ENCODE measurements at places on chromosomes 2 and 18.
A peak's percentile ranks its signal among the peaks of the same experiment; 100 is the strongest.

- DNase-seq: no peak
Observed at GRCh38 chr2:215594766-215595165, 158.9 kb upstream of the FN1 start.

DNA sequence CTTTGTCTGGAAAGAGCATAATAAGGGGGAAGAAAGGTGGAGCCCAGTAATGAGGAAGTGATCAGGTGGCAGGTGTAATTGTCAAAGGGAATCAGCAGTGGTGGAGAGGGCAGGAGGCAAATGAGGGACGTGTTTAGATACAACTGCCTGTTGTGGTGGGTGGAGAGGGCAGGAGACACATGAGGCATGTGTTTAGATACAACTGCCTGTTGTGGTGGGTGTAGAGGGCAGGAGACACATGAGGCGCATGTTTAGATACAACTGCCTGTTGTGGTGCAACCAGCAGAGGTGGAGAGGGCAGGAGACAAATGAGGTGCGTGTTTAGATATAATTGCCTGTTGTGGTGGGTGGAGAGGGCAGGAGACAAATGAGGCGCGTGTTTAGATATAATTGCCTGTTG is 173.1 kb downstream of the ANKRD30B start:
- no peak for DNase-seq

DNA sequence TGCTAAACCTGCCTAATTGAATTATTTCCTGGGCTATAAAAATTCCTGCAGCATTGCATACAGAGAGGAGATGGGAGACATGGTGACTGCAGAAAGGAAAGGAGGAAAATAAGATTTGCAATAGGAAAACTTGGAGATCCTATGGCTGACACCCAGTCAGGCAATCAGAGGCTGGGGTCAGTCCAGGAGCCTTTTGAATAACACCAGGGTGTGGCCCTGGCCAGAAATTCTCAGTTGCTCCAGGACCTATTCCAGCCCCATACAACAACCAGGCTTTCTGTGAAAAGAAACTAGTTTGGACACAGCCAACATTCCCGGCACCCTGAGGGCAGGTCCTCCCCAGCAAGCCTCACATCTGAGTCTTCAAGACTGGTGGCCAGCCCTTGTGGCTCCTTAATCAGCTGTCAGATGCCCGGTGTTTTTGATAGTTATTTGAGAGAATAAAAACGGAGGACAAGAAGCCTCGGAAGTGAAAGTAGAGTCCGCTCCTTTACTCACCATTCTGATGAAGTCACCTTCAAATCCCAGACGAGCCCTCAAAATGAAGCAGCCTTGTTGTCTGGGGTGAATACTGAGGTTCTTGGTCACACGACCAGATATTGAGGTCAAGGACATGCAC is 31.1 kb upstream of the GMCL1 start:
- DNase-seq: no peak

DNA sequence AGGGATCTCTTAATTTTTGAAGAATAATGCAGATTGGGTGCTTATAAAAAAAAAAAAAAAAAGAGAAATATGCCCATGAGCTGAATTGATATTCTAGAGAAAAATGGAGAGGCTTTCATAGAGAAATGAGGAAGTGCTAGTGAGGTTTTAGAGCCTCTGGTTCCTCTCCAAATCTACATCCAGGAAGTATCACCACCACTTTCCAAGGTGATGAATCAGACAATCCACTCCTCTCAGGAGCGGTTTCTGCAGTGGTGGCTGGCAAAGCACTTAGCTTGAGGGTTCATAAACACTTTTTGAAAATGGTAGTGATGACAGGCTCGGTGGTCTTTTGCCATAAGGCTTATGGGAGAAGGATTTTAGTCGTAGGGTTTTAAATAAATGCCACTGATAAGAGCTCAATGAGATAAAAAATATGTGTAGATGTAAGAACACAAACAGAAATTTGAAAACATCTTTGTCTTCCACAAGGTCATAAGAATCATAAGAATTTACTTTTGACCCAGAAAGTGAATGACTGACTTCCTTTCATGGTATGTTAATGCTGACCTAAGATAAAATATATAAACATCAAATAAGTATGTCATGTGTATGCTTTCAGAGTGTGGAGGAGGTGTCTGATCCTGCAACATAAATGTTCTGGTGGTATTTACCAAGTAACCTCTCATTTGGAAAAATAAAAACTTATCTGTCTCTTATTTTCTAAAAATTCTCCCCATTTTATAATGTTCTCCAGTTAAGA is 42.1 kb upstream of the DSG1 start:
- no peak for DNase-seq

- DNase-seq: no peak
Observed at GRCh38 chr2:109438146-109438545, 175.6 kb downstream of the SEPTIN10 start.

- DNase-seq: no peak
Observed at GRCh38 chr2:68784188-68784587, 49.6 kb downstream of the ARHGAP25 start.

DNA sequence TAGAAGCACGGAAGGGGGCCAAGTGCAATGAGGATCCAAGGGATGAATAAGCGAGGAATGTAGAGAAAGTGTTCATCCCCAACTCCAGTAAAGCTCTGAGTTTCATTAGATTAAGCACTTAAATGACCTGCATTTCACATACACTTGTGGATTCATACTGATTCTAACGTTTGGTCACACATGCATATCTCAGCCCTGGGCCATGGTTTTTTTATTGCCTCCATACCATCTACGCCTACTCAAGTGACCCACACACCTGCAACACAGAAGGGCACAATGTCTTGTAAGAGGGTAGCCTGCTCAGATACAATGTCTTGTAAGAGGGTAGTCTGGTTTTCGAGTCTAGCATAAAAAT is 566 bp upstream of the MRPS5 start:
- DNase-seq: peak; percentile 3

DNA sequence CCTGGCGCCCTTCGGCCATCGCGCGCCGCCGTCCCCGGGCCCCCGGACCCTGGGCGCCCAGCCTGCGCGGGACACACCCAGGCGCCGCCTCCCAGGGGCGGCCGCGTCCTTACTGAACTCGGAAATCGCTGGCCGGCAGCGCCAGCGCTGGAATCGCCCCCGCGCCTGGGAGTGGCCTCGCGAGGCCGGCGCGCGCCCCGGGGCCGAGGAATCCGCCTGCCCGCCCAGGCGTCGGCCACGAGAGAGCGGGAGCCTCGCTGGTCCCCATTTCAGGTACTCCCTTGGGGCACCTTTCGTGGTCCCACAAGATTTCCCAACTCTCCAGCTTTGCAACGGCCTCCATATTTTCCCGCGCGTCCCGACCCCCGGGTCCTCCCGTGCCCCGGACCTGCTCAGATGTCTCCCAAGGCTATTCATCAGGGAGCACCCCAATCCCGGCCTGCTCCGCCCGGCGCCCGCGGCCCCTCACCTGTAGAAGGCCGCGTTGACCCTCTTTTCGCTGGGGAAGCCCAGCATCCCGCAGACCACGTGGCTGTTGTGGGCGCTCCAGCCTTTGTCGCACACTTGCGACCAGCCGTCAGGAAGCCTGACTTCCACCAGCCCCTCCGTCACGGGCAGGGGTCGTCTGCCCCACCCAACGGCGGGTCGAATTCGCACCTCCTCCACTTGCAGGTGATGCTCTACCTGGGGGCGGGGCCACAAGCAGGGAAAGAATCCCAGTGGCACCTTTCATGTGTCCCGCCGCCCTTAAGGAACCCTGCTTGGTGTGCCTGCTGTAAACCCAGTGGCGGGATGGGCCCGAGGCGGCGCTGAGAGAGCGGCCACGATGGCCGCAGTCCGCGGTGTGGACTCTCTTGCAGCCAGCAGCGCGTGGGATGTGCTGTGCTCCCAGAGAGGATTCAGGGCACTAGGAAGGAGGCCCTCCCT is 4.6 kb downstream of the LOXL3 start:
- DNase-seq: no peak

GRCh38 chr2:113888641-113889470 is 1.0 kb upstream of the ACTR3 start:
- DNase-seq: no peak

DNA sequence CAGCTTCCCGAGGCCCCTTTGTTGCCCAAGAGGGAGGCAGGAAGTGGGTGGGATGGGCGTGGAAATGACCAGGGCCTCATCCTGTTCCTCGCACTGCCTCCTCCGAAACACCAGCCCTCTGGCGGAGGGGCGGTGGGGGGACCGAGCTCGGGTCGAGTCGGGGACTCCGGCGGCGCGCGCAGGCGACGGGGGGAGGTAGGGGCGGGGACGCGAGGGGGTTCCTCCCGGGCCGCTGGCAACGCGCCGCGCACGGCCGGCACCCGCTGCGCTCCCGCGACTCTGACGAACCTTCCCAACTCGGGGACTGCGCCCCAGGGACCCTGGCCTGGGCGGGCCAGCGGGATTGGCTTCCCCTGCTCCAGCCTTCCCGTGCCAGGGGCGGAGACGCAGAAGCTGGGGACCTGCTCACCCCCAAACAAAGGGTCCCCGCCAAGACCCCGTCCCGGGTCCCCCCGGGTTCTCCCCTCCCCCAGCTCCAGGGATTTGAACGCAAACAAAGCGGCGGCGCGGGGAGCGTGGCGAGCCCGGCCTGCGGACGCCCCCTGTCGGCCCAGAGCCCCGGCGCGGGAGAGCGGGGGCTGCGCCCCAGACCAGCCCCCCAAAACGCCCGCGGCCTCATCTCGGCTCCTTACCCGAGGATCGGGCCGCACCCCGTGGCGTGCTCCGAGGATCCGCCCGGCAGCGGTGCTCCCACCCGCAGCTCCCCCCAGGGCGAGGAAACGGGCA is 1.2 kb downstream of the SEMA4C start:
- DNase-seq: peak; percentile 51

DNA sequence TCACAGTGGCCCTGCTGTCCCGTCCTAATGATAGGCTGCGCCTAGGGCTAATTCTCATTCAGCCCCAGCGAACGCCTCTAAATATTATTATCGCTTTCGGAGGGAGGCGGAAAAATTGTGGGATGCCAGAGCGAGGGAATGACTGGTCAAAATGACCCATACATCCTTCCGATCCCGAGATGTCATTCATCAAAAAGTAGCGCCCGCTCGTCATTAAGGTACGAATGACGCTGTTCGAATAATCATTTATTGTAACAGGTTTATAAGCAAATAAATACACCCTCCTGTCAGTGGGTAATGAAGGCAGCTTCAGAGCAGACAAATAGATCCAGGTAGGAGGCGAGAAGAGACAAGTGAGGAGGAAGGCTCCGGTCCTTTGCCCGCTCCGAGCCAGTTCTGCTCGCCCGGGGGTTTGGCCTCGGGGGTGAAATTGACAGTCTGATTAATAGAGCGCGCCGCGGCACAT is at the start of gene EVX2:
TSS of gene EVX2 (minus strand) at position 167 of the 466 bp plus-strand sequence. CDS start 186 bp downstream, outside the sequence.
- DNase-seq: no peak

GRCh38 chr2:215826838-215827441 is 186.4 kb downstream of the MREG start:
- DNase-seq: no peak

GRCh38 chr2:145032791-145033190 is 512.9 kb upstream of the ZEB2 start:
- DNase-seq: no peak

DNA sequence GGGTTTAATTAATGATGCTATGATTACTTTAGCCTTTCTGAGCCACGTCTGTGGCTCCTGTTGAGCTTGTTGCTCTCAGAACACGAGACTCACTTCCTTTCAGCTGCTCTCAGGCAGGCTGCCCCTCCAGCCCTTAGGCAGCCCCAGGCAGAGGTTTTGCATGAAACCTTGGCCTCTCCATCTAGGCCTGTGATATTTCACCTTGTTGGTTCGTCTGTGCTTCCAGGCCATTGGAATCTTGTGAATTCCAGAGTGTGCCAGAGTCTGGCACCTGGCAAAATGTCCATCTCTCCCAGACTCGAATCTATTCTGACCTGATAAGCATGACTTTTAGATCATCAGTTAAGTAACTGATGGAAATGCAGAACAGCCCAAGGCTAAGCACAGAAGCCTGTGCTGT is 254.1 kb downstream of the LOXHD1 start:
- no peak for DNase-seq

GRCh38 chr2:236744281-236744705 is 174.7 kb downstream of the ACKR3 start:
- DNase-seq: peak; percentile 100

GRCh38 chr2:209383212-209383611 is 40.6 kb upstream of the MAP2 start:
- no peak for DNase-seq

- DNase-seq: peak; percentile 16
Observed at GRCh38 chr18:61833387-61833786, 59.4 kb downstream of the RNF152 start.

- no peak for DNase-seq
Observed at GRCh38 chr2:150647943-150648342, 160.5 kb upstream of the RND3 start.

- DNase-seq: no peak
Observed at GRCh38 chr2:203341741-203342310, 13.6 kb downstream of the ABI2 start.

GRCh38 chr2:96890726-96891385 is 21.0 kb upstream of the SEMA4C start:
- no peak for DNase-seq

DNA sequence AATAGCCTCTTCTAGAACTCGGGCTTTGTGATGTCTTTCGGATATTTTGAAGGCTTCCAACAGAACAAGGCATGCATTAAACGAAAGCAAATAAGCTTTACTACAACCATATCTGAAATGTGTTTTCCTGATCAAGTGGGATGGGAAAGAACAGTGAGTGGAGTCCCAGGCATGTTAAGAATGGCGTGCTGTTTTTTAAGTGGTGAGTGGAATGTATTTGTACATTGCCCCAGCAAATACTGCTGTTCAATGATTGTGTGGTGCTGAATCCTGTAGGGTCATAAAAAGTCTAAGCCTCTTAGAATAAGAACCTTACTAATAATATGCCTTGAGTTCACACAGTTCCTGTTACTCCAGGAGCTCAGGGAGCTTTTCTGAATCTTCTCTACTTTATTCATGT is 52.5 kb downstream of the POMC start:
- no peak for DNase-seq

- no peak for DNase-seq
Observed at GRCh38 chr18:47997338-47997780, 66.9 kb upstream of the SMAD2 start.

GRCh38 chr2:238811293-238811692 is 36.6 kb upstream of the TWIST2 start:
- DNase-seq: peak; percentile 56

DNA sequence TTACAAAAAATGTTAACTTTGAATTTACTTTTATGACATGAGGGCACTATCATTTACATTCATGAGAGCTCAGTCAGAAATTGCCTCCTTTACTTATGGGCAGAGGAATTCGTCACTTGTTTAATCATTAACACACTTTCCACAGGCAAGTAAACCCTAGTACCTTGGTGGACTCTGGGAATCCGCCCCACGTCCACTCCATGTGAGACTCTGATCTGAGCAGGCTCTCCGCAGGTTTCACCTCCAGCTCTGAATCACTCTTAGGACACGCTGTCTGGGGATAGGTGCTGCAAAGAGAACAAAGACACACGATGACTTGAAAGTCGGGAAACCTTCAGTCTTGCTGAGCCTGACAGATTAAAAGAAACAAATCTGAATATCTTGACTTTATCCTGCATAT is 73.6 kb downstream of the LPIN2 start:
- DNase-seq: no peak

GRCh38 chr18:42860548-42860947 is 254.9 kb downstream of the RIT2 start:
- DNase-seq: no peak

DNA sequence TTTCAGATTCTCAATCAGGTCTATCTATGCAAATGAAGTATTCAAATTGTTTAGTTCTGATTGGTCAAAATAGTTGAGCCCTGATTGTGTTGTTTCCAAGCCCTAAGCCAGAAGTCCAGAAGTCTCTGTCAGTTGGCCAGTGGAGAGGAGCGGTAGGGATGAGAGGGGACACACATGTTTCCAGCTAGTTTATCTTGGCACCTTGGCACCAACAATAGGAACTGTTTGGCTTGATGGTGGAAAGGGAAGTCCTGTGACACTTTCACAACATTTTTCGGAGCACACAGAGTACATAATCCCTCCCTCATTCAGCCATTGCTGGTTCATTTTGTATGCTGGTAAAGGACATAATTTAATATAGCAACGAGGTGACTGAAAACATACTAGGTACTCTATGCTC is 1661.6 kb downstream of the SUCLG1 start:
- DNase-seq: no peak

Data from GM04503 (cell line).